ENCODE measurements at places on chromosomes 6 and 20.

GRCh38 chr6:126048635-126049034, 62.3 kb downstream of the TRMT11 start:
- DNase-seq: no peak

GRCh38 chr20:22381812-22382416, 202.5 kb downstream of the FOXA2 start:
- DNase-seq: no peak

DNA sequence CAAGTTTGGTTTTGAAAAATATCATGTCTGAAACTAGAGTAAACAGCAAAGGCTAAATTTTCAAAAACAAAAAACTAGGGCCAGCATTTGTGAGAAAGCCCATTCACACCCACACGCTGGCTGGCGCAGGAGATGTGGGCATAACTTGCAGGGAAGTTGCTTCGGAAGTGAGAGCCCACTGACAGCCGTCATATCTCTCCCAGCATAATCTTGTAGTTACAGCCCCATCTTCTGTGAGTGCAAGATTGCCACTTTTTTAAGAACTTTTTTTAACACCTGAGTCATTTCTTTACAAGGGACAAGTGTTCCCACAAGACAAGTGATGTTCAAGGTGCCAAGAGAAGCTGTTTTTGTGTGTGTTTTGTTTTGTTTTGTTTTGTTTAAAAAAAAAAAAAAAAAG, 212.5 kb upstream of the CNR1 start:
- DNase-seq: no peak

- DNase-seq: no peak
Measured at GRCh38 chr6:163600781-163601180, 186.3 kb downstream of the QKI start.

DNA sequence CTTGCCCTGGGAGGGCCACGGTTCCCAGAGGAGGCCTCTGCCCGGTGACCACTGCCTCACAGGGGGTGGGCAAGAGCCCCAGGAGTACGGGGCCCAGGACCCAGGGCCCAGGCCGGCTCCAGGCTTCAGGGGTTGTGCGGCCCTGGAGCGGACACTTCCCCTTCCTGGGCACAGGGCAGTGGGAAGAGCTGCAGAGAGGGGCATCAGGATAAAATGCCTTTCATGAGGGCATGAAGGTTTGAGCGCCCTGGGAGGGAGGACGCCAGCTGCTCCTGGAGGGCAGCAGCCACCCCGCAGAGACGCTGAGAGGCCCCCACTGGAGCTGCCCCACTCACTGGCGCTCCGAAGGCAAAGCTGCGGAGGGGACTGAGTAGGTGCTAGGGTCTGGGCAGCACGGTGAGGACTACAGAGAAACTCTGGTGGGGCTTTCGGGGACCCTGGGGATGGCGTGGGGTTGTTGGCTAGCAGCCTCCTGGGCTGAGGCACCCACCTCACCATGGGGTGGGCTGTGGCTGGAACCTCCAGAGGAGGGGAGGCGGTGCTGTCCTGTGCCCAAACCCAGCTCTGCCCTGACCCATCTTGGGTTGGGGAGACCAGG, 10.4 kb downstream of the LAMA5 start:
- no peak for DNase-seq

- DNase-seq: no peak
Measured at GRCh38 chr6:105135907-105136430, 43.8 kb downstream of the POPDC3 start.

DNA sequence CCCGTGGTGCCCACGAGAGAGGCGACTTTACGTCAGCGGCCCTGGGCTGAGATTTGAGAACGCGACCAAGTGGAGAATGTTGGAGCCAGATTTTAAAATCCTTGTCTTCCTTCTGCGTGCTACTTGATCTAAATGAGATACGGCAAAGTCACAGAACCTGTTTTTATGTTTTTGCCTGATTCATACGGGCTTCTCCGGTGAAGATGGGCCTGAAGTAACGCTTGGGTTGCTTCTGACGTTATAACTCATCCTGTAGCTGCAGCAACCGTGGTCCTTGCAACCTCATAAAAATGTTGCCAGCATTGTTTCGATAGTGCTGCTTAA, 462 bp upstream of the SLC35B3 start:
- no peak for DNase-seq

DNA sequence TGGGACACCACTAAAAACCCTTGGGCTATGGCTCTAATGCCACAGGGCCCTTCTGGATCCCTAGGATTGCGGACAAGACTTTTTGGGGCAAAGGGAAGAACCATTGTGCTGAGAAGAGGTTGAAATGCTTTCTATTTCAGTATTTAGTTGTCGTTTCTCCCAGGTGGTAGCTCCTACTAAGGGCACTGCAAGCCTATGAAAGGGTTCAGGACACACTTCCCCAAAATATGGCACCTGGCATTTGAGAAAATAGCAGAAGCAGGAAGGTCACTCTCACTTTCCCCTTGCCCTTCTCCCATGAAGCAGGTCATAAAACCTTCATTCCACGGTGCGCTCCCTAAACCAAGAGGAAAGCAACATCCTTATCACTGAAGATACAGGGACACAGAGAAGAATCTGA, 125.4 kb upstream of the GPR6 start:
- no peak for DNase-seq

DNA sequence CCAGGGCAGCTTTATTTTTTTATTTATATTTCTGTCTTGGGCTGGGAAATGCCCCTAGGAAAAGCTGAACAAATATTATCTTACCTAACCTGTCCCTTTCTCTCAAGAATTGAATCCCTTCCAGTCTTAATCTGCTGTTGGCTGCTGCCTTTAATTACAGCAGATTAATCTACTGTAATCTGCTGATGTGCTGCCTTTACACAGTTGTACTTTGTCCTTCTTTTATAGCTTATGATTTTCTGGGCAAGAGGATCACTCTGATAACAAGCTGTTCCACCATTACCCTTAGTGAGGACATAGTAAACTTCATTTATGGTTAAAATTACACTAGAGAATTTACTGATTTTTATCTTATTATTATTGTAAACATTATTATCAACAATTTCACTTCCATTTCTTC, 234.5 kb upstream of the MAN1A1 start:
- no peak for DNase-seq

- DNase-seq: no peak
Measured at GRCh38 chr6:47631797-47632196, 66.6 kb upstream of the ADGRF4 start.

DNA sequence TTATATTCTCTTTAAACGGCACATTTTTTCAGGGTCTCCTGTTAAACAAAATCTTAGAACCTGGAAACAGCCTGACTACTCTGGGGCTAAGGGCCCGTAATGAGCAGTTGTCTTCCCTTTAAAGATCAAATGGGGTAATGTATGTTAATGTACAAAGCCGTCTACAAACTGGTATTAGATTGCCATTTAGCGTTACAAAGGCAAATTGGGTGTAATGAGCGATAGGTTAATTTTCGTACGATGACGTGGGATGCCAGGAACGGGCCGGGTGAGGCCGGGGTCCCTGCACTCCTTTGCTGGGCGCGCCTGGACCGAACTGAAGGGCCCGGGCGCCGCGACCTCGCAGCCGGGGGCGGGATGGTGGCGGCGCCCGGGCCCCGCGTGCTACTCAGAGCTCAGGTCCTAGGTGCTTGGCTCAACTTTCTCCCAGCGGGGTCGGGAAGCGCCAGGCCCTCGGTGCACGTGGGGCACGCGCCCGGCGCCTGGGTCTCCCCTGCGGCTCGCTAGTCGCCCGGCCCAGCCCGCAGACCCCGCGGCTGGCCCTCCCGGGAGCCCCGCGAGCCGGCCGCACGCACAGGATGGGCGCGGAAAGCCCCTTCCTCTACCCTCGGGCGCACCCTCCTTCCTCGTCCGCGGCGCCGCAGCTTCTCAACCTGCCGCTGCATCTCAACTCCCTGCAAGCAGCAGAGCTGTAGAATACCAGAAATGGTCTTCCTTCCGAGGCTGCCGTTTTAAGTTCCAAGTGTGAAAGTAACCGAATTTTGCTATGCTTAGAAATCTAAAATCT, 5.9 kb downstream of the NKX2-4 start:
- DNase-seq: no peak

GRCh38 chr20:59231124-59231804, 67.6 kb downstream of the ZNF831 start:
- DNase-seq: no peak

DNA sequence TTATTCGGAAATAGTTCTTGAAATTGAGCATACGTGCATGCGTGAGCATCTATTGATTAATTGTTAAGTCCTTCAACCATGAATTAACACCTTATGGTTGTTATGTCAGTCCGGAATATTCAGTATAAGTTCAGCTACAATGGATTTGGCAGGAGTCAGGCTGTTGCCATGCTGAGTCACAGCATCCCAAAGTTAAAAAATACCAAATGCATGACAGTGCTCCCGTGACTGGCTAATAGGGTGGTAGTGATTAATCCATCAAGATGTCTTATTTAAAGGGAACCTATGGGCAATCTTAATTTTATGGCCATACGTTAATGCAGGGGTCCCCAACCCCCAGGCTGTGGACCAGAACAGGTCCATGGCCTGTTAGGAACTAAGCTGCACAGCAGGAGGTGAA, 10.5 kb downstream of the RAE1 start:
- peak; percentile 41 for DNase-seq

- no peak for DNase-seq
Measured at GRCh38 chr6:131419702-131420101, 153.3 kb upstream of the ARG1 start.

GRCh38 chr6:96947055-96947454, 22.5 kb downstream of the KLHL32 start:
- DNase-seq: no peak

DNA sequence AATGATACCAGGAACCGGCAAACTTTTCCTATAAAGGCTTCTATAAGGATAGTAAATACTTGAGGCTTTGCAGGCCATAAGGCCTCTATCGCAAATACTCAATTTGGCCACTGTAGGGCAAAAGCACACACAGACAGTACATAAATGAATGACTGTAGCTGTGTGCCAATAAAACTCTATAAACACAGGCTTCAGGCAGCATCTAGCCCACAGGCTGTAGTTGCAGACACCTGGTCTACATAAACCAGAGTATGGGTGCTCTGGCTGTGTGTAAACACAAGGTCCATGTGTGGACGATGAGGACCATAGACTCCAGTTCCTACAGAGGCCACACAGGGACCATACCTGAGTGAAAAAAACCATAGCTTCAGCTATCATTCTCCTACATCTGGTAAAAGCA, 52.2 kb downstream of the ZMYND8 start:
- DNase-seq: no peak

DNA sequence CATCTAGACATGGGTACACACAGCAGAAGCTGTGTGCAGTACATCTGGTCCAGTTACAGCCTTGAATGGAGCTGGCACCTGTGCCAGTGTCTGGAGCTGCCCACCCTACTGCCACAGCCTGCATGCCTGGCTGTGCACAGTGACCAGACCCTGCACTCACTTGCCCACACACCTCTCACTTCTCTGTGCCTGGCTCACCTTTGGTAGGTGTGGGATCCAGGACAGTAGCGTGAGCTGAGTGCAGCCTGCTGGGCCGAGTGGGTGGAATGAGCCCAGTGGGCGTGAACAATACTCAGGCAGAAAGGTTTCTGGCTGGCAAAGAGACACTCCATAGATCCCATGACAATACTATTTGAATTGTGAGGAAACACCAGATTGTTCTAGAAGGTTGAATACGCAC, 839.5 kb upstream of the FLRT3 start:
- DNase-seq: no peak

DNA sequence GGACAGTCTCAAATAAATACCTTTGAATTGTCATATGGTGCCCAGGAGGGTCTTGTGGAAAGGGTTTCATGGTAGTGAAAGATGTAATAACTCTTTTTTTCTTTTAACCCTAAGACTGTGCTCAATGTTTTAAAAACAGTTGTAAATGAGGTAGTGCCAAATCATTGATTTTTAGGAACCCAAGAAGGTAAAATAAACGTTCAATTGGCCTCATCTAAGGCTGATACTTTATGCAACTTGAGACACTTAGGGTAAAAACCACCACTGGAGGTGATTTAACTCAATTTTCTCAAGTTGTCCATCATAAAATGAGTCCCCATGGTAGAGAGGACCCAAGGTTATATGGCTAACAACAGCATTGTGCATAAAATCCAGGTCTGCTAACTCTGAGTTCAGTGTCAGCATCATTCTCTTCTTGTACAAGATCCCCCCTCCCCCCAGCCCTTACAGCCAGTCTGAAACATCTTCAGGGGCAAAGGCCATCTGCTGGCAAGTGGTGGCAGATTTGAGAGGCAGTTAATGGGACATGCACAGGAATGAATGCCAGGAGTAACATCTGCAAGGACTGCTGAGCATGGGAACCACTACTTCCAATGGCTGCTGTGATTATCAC, 244.4 kb downstream of the GMPR start:
- DNase-seq: no peak

DNA sequence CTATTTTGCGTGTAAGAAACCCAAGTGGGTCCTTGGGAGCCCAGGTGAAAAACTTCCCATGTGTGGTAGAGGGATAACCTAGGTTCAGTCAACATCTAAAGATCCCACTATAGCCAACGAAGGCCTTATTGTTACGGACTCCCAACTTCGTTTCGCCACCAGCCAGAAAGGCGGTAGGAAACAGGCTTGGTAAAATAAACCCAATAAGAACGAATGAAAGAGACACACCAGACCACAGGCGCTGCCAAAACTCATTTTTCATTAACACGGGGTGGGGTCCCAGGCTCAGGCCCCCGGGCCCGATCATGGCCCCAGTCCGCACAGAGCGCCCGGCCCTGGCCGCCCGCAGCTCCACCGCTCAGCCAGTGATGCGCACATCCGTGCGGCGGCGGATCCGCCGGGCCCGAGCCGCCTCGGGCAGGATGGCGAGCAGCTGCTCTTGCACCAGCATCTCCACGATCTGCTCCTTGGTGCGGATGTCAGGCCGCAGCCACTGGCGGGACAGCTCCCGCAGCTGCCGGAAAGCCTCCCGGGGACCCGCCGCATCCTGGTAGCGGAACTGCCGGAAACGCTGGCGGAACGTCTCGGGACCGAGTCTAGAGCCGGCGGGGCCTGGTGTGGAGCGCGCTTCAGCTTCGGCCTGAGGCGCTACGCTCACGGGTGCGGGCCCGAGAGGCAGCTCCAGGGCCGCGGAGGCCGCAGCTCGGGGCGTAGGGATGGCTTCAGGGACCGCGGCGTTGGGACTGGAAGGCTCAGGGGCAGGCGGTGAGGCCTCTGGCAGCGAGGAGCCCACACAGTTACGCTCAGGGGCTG, 709 bp downstream of the SCAND1 start:
- no peak for DNase-seq

GRCh38 chr20:49516916-49517804, 34.7 kb upstream of the KCNB1 start:
- no peak for DNase-seq

GRCh38 chr6:45388328-45388727, 10.6 kb upstream of the SUPT3H start:
- DNase-seq: no peak

- DNase-seq: no peak
Measured at GRCh38 chr6:135583256-135583761, 85.8 kb upstream of the AHI1 start.

Measured in non-pigmented ciliary epithelial cell (primary cell).